ENCODE measurements at places on chromosomes 4 and X.

GRCh38 chr4:61373901-61374440 lies 173.8 kb downstream of the ADGRL3 start:
- DNase-seq: no peak

DNA sequence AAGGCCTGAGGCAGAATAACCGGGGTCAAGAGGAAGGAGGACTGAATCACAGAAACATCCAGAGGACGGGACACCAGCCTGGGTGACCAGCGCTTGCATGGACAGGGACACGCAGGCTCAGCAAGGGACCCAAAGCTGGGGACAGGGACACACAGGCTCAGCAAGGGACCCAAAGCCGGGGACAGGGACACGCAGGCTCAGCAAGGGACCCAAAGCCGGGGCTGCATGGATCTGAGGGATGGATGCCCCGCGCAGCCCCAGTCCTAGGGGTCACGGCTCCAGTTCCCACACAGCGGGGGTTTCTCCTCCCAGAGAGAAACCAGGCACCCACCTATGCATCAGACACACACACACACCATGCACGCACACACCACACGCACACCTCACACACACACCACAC lies 32.5 kb downstream of the FAM53A start:
- no peak for DNase-seq

DNA sequence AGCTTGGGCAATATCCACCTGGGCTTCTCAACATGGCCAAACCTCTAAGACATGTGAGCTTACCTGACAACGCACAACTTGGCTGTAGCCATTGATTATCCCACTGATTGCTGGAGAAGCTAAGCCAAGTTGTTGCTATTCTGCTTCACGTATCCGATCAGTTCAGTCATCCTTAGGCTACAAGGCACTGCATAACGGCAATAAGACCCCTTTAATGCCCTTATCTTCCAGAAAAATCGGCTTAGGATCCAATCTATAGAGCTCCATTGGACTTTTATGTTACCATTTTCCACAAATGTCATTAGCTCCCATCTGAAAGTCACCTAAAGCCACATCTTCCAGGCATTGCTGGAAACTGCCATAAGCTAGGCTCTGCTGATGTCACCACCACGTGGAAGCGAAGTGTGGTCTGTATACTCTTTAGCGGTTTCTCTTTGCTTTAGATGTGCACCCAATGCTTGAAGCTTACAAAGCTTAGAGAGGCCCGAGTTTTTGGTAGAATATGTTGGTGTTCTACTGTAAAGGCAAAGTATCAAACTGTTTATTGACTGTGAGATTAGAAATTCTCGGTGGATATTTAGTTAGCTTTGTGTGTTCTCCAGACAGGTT lies 163.1 kb downstream of the CPE start:
- DNase-seq: no peak

DNA sequence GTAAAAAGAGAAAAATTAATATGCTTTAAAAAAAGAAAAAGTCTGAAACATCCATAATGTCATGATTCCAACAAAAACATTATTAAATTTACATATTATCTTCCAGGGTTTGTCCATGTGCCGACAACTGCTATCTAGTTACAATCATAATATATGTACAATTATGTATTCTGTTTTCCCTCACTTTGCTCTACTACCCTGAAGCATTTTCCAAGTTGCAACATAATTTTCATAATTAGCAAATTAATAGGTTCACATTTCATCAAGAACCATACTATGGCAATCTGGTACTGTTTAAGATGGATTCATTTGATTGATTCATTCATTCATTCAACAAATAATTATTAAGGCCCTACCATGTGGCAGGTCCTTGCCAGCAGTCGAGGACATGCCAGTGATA lies 128.9 kb upstream of the LEF1 start:
- DNase-seq: no peak

DNA sequence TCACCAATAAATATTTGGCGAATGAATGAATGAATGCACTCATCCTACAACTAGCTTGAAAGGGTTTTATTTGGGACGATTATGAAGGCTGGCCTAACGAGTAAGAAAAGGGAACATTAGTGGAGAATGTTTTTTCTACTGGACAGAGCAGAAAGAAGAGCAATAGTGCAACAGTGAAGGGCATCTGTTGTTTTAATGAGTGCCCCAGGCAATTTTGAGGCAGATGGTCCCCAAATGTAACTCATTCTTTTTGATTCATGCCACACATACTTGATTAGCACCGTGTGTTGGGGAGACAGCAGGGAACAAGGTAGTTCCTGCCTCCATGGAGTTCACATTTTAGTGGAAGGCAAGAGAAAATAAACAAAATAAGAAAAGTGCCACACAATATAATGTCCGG lies 22.7 kb upstream of the INTS6L start:
- no peak for DNase-seq

- DNase-seq: no peak
Observed at GRCh38 chrX:134513091-134513490, 53.1 kb downstream of the HPRT1 start.

All from stimulated activated CD8-positive, alpha-beta memory T cell treated with anti-CD3 and anti-CD28 coated beads, Interleukin-7, amount 100 ng/mL, for 48 hours (primary cell).